ENCODE measurements at places on chromosomes 5 and 9.

DNA sequence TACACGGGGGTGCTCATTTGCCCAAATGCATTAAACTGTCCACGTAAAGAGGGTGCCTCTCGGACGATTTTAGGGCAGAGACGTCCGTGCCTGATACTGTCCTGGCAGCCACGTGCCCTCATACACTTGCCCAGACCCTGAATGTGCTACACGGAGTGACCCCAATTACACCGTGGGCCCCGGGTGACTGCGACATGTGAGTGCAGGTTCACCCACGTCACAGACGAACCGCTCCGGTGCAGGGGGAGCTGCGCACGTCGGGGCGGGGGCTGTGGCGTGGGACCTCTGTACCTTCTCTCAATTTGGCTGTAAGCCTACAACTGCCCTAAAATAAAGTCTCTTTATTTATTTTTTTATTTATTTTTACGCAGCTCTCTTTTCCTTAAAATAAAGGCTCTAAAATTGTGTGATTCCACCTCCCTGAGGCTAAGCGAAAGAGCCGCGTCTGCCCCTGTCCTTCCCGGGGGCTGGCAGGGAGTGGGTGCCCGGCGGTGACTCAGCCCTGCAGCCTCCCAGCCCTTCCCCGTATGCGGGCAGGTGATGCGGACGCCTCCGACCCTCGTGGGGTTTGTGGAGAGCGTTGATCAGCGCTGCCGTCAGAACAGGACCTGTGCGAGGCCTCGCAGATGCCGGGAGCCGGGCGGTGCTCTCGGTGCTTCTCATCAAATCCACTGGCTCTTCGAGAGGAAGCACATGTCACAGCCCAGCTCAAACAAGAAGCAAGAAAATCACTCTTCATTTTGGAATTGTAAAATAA lies 9.2 kb upstream of the EGFL7 start:
- DNase-seq = no peak

DNA sequence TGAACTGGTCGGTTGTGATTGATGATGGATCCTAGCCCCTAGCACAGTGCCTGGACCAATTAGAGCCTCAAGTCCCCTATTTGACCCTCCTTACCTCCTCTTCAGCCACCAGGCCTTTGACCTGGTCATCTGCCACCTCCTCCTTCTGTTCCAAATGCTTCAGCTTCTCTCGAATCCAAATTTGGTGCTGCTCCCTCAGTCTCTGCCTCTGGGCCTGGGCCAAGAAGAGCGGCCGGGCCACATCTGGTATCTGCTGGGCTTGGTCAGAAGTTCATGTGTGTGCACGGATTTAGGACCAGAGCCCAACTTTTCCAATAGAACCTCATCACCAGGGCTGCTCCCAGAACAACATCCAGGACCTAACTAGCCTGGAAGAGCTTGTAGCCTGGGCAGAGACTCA lies 6.5 kb downstream of the SLC35A4 start:
- no peak for DNase-seq

DNA sequence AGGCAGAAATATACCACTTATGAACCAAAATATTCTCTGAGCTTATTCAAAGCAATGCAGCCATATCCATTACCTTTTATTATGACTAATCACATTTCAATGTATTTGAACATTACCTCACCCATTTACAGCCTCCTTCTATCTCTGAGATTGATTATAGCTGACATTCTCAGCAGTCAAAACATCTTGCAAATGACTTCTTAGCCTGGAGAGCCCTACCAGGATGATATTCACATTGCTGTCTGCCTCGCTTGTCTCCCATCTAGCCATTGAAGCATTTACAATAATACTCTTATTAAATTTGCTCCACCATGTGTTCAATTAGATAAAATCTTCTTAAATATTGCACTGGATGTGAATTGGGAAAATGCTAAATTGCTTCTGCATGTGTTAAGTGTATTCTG lies 1879.9 kb upstream of the ACO1 start:
- DNase-seq = no peak

DNA sequence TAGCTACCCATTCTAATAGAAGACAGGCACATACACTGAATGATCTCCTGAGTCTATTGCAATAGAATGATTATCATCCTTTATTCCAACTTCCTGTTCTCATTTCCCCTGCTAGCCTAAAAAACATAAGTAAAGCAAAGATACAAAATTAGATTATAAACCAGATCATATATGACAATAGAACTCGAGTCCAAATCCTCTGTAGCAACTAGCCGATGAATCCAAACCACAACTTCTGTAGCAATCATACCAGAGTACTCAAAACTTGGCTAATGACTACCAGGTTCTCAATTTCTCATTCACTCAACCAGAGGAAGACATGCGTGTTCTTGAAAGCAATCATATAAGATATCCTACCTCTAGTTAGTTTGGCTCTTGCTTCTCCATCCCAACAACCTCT lies 622.1 kb downstream of the PSAT1 start:
- DNase-seq = no peak

- no peak for DNase-seq
Observed at GRCh38 chr5:10448754-10449360, 7.2 kb downstream of the ROPN1L start.

- DNase-seq = no peak
Observed at GRCh38 chr5:66542711-66543110, 53.5 kb upstream of the MAST4 start.

GRCh38 chr5:72552041-72552557 lies 44.9 kb upstream of the ZNF366 start:
- no peak for DNase-seq

GRCh38 chr5:118195211-118195610 lies 793.1 kb downstream of the DTWD2 start:
- no peak for DNase-seq

- no peak for DNase-seq
Observed at GRCh38 chr5:56639476-56639875, 175.9 kb upstream of the MAP3K1 start.

GRCh38 chr9:36258996-36259533 lies 817 bp upstream of the GNE start:
- DNase-seq = no peak

DNA sequence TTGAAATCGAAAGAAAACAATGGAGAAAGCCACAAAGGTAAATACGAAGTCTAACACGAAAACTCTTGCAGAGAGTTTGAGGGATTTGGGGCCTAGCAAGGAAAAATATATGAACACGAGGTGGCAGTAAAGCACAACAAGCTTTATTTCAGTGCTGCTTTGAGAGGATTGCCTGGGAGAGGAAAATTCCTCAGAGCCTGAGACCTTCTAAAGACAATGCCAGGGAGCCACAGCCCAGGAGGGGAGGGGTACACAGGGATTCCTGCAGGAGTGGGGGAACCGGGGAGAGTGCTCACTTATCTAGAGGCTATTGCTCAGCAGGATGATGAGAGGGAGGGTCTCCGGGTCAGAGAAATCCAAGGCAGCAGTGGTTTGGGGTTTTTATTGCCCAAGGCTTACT lies 134.9 kb upstream of the ADCY2 start:
- peak; percentile 53 for DNase-seq

DNA sequence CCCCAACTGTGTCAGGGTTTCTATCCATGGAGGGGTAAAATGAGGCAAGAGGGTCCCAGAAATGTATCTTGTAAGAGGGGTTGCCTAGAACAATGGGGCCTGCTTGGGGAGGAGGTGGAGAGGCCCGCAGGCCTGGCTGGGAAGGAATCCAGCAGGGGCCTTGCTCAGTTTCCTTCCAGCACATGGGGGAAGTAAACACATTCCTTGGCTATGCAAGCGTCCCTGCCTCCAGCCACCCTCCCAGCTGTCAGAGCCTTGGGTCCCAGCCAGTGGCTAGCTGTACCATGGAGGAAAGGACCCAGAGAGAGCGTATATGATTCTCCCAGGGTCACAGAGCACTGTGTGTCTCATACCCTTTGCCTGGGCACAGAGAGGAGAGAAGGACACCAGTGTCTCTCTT lies 71.1 kb upstream of the IL17B start:
- DNase-seq = peak; percentile 82

- DNase-seq = peak; percentile 35
Observed at GRCh38 chr9:116937361-116937760, 250.3 kb downstream of the TRIM32 start.

DNA sequence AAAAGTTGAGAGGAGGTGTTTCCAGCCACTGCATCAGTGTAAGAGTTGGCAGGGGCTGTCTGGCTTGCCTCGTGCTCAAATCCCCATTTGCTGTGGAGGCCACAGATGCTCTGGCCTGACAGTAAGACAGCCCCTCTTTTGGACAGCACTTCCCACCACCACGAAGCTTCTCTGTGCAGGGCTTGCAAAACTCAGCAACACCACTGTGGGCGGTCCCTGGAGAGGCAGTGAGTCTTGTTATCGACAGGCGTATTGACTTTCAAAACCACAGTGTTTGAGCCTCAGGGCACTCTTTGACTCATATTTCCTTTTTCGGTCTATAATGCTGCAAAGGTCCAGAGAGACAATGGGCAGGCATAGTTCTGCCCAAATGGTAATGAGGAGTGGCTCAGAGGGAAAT lies 539.5 kb downstream of the EBF1 start:
- DNase-seq = no peak

DNA sequence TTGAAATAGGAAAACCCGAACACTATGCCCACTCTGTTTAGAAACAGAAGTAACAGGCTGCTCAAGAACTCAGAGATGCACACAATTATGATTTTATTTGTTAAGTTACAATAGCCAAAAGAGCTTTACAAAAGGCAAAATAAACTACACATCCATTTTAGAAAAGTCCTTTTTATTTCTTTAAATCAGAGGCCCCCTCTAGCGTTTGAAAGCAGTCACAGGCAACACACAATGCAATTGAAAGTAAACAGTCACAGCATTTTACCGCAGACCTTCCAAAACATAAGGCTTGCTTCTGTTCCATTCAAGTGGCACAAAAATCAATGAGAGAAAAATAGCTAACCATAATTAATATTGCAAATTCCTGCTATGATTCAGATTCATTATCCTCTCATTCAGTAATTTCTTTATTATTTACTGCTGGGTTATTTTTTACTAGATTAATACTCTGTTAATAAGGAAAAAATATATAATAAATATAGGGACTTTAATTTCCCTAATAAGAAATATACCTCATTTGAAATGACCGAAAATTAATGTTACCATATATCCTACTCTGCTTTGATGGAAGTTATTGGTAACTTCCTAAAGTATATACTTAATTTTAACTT lies 78.3 kb downstream of the CEP120 start:
- DNase-seq = peak; percentile 22

DNA sequence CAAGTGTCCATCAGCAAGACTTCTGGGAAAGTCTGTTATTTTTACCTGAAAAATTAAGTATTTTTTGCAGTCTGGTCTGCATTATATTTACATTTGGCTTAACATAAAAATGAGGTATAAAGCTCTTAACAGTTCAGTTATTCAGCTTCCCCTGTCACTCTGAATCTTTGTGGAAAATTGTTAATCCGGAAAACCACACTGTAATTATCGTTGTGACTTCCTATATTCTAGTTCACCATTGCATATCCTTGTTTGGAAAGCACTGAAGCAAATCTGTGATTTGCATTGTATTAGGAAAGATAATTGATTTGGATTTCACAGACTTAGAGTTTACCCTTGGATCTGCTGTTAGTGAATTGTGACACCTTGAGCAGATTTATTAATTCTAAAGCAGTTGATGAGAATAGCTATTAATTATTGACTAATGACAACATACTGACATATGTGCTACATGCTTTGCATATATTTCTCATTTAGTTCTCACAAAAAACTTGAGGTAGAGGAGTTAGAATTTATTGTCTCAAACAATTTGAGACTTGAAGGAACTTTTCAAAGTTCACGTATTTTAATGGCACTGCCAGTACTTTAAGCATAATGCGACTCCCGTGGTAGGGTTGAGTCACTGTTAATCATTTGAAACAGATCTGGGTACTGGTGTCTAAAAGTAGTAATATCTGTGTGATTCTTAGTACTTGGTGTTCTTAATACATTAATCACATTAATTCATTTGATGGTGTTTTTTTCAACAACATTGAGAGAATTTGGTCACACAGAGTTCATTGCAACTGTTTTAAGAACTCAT lies 71.8 kb upstream of the LRRC70 start:
- no peak for DNase-seq

- DNase-seq = no peak
Observed at GRCh38 chr5:104778-105296, 12.9 kb downstream of the PLEKHG4B start.

GRCh38 chr9:29999645-30000044 lies 2384.8 kb upstream of the ACO1 start:
- no peak for DNase-seq

- DNase-seq = no peak
Observed at GRCh38 chr9:19173598-19174125, 46.4 kb upstream of the PLIN2 start.

- DNase-seq = no peak
Observed at GRCh38 chr5:131252824-131253171, 11.1 kb upstream of the CDC42SE2 start.

DNA sequence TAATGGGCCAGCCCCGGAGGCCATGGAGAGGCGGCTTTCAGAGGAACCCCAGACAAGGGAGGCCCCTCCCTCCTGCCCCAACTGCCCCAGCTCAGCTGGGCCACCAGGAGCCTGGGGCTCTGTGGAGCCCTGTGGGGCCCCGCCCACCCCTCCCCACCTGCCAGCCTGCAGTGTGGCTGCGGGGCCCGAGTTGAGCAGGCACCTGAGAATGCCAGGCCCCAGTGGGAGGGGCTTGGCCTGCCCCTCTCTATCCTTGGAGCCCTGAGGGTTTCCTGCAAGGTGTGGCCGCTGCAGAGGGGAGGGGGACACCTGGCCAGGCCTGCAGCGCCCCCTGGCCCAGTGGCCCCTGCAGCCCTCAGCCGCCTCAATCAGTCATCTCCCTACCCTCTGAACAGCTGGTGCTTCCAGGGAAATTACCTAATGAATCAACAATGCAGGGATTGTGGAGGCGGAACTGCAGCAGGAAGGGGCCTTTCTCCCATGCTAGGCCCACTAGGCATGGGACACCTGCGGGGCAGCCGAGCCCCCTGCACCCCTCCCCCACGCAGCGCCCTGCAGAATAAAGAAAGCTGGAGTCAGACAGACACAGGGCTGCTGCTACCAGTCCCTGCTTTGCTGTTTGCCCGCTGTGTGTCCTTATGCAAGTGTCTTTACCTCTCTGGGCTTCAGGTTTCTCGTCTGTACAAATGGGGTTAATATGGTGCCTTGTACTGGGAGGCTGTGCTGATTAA lies 48.0 kb downstream of the LMX1B start:
- no peak for DNase-seq

GRCh38 chr5:169590602-169591001 lies 7.0 kb downstream of the SPDL1 start:
- DNase-seq = no peak

GRCh38 chr5:35908228-35908627 lies 30.2 kb downstream of the CAPSL start:
- DNase-seq = no peak

DNA sequence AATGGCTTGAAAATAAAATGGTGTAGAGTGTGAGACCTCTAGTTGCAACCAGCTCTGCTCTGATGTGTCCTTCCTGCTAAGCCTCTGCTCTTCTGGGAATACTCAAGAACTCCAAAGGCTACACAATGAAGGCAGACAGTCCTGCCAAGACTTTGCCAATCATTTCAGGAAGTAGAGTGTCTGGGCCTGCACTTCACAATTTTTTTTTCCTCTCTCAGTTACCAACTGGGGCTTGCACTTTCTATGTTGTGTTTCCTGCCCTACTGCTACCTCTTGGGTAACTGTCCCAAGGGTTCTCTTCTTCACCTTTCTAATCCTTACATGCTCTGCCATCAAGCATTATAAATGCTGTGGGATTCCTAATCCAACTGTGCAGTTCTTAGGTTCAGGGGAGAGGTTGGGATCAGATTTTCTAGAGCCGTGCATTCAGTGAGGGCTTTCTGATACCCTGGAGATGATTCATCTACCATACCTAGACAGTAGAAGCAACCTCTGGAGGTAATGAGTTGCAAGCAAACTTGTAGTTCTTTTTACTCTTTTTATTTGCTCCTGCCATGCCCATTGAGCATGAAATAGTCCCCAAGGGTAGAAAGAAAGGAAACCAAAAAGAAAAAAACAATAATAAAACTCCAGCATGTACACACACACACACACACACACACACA lies 365.9 kb downstream of the MLLT3 start:
- no peak for DNase-seq

All from AG08396 (cell line).